ENCODE measurements at places on chromosomes 4 and X.

DNA sequence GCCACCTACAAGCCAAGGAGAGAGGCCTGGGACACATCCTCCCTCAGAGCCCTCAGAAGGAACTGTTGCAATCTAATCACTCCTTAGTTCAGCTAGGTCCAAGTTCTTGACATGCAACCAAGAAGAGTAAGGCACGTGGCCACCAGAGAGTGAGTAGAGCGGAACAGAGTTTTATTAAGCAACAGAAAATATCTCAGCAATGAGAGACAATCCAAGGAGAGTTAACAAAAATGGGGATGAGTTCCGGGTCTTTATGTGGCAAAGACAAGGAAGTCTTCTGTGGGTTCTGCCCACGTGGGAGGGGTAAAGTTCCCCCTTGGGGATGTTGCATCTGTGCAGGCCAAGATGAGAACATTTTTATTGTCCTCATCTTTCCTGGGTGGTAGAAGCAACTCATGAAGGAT is 38.5 kb upstream of the PROM1 start:
- no peak for DNase-seq

DNA sequence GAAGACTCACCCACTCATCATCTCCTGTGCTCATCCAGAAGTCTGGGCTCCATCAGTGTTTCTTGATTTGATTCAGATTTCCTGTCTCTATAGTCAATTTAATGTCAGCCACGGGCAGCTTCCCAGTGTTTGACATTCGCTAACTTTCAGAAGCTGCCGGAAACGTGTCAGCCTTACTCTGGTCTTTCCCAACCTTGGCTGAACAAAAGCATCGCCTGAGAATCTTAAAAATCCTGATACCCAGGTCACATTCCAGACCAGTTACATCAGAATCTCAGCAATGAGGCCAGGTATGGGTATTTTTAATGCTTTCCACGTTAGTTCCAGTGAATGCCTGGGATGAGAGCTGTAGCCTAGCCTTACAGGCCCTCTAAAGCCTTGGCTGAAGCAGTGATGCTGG is 233.8 kb downstream of the FRMPD4 start:
- no peak for DNase-seq

- DNase-seq: no peak
These were observed 1.2 kb downstream of the CPEB2 start for GRCh38 chr4:15003401-15003890.

DNA sequence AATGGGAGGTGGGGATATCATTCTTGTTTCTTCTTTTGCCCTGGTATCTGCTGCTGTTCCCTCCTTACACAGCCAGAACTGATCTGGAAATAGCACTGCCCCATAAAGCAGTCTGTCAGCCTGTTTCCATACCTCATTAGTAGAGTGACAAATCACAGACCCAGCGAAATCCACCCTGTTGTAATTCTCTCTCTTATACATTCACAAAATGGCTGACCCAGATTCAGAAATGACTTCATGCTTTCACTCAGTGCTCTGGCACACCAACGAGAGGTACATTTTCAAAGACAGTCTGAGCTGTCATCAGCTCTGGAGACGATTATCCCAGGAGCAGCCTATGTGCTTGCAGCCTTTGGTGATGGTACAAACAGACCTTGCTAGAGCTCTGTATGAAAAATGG is 164.6 kb downstream of the AFF2 start:
- DNase-seq: no peak

GRCh38 chr4:52959541-52959940 is 97.4 kb downstream of the RASL11B start:
- DNase-seq: no peak

DNA sequence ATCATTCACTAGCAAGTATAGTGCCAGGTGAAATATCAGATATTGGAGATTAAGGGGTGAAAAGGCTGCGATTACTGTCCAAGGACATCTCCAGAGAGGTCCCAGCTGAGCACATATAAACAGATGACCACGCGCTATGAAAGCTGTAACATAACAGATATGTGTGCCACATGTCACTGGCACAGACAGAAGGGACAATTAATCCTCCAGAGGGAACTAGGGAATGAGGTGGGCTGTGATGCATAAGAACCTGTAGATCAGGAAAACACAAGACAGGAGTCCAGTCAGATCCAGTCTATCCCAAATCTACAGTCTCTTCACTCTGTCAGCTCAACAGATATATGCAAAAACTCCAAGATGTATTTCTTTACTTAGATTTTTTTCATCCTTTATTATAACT is 157.2 kb downstream of the LDB2 start:
- DNase-seq: no peak

DNA sequence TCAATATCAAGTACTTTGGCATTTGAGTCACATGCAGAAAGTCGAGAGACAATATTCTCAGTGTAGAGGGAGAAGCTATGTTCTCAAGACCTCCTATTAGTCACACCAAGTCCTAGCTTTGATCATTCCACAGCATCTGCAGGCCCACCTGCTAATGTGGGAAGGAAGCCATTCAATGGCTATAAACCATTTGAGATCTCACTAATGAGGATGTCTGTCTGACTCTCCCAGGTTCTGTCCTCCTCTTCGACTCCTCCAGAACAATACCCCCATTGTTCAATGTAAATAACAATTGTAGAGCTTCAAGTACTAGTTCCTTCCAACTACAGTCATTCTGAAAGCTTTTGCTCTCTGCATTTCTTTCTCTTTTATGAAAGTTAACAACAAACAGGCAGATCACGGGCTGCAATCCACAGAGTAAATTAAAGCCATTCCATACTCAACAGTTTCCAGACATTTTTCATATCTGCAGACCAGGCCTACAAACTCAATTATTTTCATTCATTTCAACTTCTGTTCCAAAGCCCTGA is 140.2 kb upstream of the EDNRA start:
- no peak for DNase-seq
